CD4-positive, alpha-beta T cell treated with Interleukin-2 at 100 ng/mL for 4 hours (primary cell): ENCODE measurements at places on chromosomes 3 and 15.
A peak's percentile ranks its signal among the peaks of the same experiment; 100 is the strongest.

- DNase-seq, result peak; percentile 78
Measured at GRCh38 chr15:90885432-90886290, 1.4 kb downstream of the FES start.

- no peak for DNase-seq
Measured at GRCh38 chr3:9681723-9682081, 21.9 kb upstream of the CPNE9 start.

DNA sequence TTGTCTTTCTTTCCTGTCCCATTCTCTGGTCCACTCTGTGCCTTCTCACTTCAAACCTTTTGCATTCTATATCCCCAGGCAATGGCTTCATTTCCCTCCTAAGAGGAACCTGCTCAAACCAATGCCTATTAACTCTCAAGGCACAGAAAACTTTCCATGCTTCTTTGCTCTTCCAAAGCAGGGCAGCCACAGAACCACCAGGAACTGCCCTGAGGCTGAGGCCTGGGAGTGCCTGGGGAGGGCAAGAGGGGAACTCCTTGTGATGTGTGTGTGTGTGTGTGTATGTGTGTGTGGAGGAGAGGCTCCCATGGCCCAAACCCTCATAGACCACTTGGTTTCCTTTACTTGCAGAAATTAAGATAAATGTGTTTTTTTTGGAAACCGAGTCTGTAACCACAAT is 14.1 kb upstream of the PGPEP1L start:
- no peak for DNase-seq

- no peak for DNase-seq
Measured at GRCh38 chr15:71465131-71465955, 345.0 kb upstream of the NR2E3 start.

DNA sequence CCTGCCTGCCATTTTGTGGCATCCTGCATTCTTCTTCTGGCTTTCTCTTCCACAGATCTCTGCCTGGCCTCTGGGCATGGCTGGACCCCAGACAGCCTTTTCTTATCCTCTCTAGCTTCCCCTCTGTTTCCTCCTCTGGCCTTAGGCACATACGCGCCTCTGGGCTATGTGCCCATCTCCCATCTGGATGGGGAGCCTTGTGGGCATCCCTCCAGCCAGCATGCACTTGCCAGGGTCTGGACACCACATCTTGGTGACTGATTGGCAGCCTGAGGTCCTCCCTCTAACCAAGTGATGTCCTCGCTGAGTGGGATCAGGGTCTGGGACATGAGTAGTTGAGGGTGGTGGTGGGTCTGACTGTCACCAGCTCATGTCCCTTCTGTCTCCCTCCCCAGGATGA is 12.8 kb downstream of the PLEKHO2 start:
- DNase-seq, result no peak

DNA sequence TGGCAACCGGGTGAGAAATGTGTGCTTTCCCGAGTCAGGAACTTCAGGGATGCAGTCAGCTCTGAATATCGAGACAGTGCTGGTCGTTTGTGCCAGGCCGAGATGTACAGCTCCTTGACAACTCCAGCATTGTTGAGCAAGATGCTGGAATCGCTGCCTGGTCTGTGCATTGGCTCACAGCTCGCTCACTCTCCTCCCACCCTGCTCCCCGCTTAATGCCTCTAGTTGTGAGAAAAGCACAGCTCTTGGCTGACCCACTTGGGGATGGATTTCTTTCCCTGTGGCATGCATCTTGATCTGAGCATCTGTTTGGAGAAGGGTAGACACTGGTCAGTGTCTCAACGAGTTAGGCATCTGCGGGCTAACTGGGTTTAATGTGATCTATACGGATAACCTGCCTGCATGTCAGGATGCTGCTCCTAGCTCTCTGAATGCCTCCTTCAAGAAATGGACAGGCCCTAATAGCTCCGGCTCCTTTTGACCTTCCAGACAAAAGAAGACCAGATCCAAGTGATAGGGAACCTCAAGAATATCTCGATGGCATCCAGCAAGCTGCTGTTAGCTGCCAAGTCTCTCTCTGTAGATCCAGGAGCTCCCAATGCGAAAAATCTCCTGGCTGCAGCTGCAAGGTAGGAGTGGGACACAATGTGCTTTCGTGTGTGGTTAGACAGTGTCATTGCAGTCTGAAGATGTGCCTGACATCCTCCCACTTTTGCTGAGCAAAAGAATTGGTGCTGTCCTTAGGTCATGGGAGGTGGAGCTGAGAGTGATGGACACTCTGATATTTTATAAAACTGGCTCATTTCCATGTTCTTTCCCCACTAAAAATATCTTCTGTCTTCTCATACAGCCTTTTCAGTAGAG is 302.2 kb upstream of the TPM1 start:
- DNase-seq, result no peak

DNA sequence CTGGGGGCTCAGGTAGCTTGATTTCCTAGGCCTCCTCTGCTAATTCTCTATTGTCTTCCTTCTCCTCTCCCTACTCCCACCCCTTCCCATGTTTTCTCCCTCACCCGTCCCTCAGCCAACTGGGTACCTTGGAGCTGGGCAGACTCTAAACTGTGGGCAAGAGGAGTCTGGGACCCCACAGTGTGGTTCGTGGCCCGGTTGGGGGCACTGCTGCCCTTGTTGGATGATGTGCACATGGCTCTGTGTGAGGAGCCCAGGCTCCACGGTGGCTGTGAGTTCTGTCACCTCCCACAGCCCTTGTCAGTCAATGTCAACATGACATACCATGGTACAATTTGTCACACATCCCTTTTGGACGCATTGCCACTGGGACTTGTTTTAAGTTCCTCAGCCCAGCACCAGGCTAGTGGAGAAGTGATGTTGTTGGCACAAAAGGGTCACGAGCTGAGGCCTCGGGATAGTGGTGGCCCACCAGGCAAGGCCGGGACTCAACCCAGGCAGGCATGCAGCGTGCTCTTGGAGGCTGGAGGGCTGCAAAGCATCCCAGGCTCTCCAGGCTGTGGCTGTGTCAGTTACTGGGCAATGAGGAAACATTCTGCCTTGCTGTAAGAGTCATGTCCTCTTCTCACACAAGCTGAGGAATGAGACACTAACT is 142.3 kb downstream of the TLE3 start:
- DNase-seq, result no peak

- DNase-seq, result no peak
Measured at GRCh38 chr3:87873136-87873535, 185.7 kb downstream of the CGGBP1 start.

GRCh38 chr3:192467230-192468140 is 259.9 kb downstream of the FGF12 start:
- DNase-seq, result peak; percentile 56

DNA sequence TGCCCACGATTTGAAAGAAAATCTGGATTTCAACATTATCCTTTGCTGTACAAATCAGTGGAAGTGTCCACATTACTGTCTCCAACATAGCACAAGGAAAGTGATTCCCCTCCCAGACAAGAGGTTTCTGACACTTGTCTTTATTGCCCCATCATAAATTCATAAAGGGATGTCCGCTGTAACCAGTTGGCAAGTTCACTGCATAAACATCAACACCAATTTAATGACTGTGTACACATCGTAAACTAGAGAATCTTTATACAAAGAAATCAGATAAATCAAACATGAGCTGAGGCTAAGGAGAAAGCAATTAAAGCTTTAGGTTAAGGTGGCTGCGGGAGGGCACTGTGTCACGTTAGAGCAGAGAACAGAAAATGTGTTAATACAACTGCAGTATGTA is 129.8 kb downstream of the MEIS2 start:
- no peak for DNase-seq

- DNase-seq, result no peak
Measured at GRCh38 chr15:77836121-77836692, 203.5 kb upstream of the LINGO1 start.

GRCh38 chr15:36585774-36586173 is 6.3 kb downstream of the CDIN1 start:
- DNase-seq, result no peak

GRCh38 chr15:22915866-22916515 is 64.2 kb downstream of the CYFIP1 start:
- DNase-seq, result no peak

- DNase-seq, result no peak
Measured at GRCh38 chr3:183699238-183699947, 1.8 kb downstream of the YEATS2 start.

GRCh38 chr3:47583320-47584075 is 4.8 kb upstream of the CSPG5 start:
- no peak for DNase-seq

GRCh38 chr3:123663977-123664376 is 79.1 kb upstream of the HACD2 start:
- no peak for DNase-seq

DNA sequence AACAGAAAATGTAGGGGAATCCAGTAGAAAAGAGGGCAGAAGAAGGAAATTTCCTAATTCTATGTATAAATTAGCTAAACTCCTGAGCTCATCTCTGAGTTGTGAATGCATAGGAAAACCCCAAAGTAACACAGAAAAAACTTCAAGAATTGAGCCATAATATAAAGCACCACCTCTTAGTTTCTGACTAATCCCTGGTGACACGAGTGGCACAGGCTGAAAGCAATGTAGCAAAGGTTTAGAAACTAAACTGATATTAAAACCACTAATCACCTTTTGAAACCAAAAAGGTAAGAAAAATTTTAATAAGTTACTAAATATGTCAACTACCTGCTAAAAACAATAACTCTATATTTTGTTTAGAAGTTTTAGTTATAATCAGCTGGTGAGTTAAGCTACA is 255.6 kb upstream of the NECTIN3 start:
- no peak for DNase-seq

GRCh38 chr3:195616681-195617080 is 32.9 kb upstream of the APOD start:
- no peak for DNase-seq

GRCh38 chr3:197083486-197083885 is 53.9 kb upstream of the MELTF start:
- DNase-seq, result no peak

DNA sequence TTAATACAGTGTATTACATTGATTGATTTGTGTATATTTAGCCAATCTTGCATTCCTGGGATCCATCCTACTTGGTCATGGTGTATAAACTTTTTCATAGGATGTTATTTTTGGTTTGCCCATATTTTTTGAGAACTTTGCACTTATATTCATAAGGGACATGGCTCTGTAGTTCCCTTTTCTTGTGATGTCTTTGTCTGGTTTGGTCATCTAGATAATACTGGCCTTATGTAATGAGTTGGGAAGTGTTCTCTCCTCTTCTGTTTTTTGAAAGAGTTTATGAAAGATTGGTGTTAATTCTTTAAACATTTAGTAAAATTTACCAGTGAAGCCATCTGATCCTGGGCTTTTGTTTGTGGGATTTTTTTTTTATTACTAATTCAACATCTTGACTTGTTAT is 9.6 kb downstream of the CHST13 start:
- DNase-seq, result no peak

DNA sequence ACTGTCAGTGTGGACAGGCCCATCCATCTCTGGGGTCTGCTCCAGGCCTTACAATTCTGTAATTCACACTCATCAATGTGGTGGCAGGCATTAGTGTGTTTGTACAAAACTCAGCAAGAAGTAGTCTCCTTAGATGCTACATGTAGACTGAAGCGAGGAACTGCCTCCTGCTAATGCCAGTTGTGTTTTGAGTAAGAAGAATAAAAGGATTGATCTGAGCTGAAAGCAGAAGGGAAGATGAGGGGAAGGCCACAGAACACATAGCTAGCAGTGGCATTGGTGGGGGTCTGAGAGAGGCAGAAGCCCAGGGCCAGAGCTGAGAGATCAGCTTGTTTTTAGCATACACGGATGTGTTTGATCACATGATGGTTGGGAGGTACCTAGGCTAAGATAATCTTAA is 144.1 kb downstream of the TIGIT start:
- DNase-seq, result no peak

DNA sequence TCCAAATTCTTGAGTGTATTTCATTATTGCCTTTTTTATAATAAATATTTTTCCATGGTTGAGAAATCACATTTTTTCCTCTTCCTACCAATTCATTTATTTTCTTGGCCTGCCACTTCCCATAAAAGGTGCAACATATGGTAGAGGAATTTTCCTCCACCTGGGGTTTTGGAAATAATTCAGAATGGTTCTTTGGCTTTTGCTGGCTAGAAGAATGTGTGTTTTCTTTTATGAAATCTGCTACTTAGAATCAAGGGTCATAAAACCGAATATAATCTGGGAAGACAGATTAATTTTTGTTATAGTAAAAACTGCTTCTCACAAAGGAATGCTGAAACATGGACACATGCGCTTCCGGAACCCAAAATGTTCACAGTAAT is 54.0 kb upstream of the POMGNT2 start:
- DNase-seq, result no peak

GRCh38 chr15:96790004-96790403 is 459.5 kb downstream of the NR2F2 start:
- no peak for DNase-seq

- no peak for DNase-seq
Measured at GRCh38 chr3:156558389-156558788, 3.5 kb upstream of the SSR3 start.

- no peak for DNase-seq
Measured at GRCh38 chr15:99092554-99093172, 12.2 kb upstream of the SYNM start.

DNA sequence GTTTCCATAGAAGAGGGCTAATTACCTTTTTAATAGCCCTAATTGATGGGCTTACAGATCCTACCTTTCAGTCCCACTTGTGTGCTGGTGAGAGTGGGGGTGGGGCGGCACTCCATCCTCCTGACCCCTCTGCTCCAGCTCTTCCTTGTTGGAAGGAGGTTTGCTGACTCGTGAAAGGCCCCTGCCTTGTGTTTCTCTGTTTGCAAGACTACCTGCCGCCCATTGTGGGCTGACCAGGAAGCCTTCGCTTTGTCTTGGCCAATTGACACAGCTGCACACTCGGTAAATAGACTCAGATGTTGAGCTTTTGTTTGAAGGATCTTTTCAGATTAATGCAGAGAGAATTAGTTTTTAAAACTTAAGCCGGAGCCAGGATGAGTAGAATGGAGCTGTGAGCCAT is 197.3 kb upstream of the HES1 start:
- DNase-seq, result no peak

DNA sequence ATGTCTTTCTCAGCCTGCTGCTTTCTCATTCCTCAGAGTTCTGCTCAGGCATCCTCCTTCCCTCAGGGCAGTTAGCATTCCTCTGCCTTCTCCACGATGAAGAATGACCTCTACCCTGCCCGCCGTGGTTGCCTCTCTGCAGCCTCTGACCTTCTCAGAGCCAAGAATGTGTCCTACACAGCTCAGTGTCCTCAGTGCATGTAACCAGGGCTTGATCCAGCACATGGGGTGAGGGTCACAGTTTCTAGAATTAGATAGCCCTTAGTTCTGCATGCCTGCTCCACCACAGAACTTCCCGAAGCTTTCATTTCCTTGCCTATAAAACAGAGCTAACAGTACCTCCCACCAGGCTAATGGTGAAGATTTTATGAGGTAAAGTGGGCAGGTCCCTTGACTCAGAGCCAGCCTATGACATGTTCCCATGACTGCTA is 182.1 kb downstream of the CLSTN2 start:
- DNase-seq, result no peak

GRCh38 chr15:71588746-71589145 is 221.6 kb upstream of the NR2E3 start:
- DNase-seq, result no peak

GRCh38 chr15:64702816-64703631 is 72.4 kb downstream of the RBPMS2 start:
- DNase-seq, result peak; percentile 94
